ENCODE measurements at places on chromosomes 6 and 20.

GRCh38 chr6:39850736-39851297, 58.6 kb downstream of the DAAM2 start:
- no peak for DNase-seq

DNA sequence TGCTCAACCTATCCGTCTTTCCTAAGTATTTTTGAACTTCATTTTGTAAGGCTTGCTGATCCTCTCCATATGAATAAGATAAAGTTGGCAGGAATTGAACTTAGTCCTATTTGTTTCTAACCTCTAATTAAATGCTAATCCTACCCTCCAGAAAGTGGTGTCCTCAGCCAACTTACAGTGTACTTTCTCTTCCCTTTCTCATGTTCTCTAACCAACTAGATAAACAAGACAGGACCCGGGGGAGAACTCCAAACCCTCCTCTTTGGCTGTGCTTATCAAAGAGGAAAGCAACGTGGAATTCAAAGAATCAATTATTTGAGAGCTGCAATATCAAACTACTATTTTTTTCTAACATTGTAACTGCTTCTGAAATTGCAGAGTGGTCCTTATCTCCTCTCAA, 56.5 kb upstream of the NRSN1 start:
- no peak for DNase-seq

DNA sequence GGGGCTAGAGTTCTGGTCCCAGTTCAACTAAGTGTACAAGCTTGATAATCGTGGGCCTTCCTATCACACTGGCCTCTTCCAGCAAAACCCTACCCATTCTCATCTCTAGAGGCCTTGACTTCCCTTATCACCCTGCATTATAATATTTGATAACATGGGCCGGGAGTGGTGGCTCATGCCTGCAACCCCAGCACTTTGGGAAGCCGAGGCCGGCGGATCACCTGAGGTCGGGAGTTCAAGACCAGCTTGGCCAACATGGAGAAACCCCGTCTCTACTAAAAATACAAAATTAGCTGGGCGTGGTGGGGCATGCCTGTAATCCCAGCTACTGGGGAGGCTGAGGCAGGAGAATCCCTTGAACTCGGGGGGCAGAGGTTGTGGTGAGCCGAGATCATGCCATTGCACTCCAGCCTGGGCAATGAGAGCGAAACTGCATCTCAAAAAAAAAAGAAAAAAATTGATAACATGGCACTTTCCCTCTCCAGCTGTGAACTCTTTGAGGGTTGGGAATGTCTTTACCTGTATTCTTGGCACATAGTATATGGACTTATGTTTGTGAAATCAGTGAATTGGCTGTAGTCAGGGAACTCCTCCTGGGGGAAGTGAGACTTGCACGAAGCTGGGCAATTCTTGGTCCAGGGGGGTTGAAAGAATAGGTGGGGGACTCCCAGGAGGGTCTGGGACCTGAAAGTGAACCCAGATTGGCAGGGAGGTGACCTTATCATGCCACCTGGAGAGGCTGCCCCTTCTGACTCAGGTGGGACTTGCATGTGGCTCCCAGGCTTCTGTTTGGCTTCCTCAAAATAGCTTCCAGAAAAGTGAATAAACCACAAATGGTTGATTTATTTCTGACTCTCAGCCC, 915 bp upstream of the C6orf47 start:
- no peak for DNase-seq

DNA sequence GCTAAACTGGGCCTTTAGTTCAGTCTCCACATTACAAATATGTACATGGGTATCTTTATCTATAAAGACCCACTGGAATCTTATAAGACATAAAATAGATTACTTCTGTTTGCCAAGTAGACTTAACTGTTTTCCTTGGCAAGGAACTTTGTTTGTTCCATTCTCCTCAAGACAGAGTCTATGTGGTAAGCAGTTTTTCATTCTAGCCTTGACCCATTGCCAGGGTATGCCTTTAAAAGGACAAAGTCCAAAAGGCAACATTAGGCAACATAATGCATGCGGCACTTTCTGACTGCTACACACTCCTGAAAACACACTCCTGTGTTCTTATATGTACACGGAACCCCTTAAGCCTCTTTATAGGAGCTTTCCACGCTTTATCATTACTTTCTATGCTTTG, 20.4 kb downstream of the VNN1 start:
- DNase-seq, result no peak

DNA sequence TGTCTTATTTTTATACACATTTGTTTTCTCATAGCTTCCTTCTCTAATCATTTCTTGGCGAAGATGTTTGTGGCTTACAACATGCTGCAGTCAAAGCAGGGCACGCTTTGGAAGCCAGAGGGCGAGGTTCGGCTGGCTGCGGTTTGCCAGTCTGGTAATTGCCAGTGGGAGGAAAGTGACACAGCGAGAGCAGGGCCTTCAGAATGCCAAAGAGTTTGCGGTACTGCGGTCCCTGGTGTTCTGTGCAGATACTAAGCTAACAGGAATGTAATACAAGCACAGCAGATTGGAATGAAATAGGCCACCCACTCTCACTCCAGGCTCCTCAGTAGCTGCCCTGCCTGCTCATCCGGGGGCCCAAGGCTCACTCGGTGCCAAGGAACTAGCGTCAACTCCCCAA, 58.7 kb upstream of the TGM3 start:
- DNase-seq, result peak; percentile 64

GRCh38 chr6:167565388-167565787, 240.5 kb downstream of the TTLL2 start:
- DNase-seq, result peak; percentile 17

DNA sequence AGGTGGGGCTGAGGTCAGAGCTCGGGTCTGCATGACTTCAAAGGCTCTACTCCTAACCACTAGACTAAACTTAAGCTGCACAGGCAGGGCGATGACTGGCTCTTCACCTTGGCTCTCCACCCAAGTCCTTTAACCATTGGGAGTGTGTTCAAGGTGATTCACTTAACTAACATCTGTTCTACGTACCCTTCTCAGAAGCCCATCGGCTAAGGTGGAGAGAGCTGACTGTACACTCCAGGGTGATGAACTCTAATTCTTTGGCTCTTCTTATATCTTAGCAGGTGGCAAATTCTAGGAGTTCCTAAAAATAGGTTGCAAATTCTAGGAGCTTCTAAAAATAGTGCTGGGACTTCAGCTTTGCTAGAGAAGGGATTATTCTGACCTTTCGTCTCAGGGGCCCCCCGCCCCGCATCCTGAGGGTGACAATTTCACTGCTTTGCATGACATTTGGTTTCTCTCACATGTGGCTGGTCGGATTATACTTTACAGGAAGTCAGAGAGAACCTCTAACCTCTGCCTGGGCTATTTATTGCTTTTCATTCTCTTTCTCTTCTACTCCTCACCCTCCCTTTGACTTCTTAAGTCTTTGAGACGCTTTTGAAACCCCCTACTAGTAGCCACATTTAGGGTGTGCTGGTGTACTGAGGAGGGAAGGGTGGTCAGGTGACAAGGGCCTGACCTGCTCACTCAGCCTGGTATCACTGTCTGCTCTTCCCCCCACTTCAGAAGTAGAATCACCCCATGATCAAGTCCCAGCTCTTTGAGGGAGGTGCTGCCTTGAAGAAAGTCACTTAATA, 55.5 kb downstream of the PRDM1 start:
- DNase-seq, result no peak

DNA sequence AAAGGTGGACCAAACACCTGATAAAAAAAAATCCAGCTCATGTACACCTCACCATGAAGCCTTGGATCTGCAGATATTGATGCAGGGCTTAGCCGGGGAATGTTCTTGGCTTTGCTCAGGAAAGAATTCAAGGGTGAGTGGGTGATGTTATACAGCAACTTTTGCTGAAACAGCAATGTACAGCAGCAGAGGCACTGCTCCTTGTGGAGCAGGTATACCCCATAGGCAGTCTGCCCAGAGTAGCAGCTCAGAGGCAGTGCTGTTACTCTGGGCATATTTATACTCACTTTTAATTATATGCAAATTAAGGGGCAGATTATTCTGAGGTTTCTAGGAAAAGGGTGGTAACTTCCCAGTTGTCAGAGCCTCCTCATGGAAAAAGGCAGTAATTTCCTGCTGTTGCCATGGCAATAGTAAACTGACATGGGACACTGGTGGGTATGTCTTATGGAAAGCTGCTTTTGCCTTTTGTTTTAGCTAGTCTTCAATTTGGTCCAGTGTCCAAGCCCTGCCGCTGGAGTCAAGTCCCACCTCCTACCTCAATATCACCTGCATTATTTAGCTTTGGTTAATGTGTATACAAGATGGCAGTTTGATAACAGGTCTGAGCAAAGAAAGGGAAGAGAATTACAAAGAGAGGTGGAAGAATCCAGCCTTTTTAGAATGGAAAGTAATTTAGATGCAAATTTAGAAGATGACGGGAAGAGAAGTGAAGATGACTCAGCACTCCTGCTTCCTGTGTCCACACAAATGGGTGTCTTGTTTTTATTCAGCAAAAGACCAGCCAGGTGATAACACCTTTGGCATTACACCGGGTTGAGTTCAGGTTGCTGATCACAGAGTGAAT, 110.1 kb upstream of the JAG1 start:
- DNase-seq, result no peak

GRCh38 chr6:437037-437392, 45.5 kb downstream of the IRF4 start:
- DNase-seq, result no peak
